Activated effector memory CD4-positive, alpha-beta T cell treated with Interleukin-2 at 50 U/mL for 16 hours (primary cell): ENCODE measurements at places on chromosomes 4 and X.

DNA sequence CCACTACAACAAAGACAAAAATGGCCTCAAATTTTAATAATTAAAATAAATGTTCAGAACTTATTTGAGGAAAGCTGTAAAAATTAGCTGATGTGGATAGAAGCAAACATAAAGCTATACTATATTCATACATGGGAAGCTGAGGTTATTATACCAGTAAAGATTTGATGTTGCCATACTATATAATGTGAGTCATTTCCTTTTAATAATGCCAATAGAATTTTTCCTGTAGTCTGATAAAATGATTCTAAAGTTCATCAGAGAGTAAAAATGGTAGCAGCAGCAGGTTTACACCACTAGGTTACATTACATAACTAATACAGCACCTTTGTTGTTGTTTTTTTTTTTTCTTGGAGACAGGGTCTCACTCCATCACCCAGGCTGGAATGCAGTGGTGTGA, 45.5 kb upstream of the CYP2U1 start:
- DNase-seq: no peak

- DNase-seq: no peak
Observed at GRCh38 chr4:74263551-74263950, 44.7 kb upstream of the EPGN start.

GRCh38 chrX:44931441-44931973, 58.5 kb downstream of the KDM6A start:
- no peak for DNase-seq

- no peak for DNase-seq
Observed at GRCh38 chrX:103153661-103154060, 60.7 kb upstream of the NXF3 start.

DNA sequence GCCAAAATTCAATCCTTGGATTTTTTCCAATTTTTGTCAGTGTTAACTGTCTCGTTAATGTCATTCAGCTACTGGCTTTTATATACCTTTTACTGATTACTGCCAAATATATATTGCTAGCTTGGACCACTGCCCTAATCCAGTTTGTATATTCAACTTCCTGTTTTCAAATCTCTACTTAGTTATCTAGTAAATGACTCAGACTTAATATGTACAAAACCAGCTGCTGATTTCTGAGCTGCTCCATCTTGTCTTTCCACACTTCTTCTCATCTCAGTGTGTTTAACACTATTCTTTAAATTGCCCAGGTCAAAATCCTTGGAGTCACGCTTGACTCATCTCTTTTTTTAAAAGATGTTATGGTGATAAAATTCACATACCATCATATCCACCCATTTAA, 1196.7 kb downstream of the RAPGEF2 start:
- DNase-seq: no peak

DNA sequence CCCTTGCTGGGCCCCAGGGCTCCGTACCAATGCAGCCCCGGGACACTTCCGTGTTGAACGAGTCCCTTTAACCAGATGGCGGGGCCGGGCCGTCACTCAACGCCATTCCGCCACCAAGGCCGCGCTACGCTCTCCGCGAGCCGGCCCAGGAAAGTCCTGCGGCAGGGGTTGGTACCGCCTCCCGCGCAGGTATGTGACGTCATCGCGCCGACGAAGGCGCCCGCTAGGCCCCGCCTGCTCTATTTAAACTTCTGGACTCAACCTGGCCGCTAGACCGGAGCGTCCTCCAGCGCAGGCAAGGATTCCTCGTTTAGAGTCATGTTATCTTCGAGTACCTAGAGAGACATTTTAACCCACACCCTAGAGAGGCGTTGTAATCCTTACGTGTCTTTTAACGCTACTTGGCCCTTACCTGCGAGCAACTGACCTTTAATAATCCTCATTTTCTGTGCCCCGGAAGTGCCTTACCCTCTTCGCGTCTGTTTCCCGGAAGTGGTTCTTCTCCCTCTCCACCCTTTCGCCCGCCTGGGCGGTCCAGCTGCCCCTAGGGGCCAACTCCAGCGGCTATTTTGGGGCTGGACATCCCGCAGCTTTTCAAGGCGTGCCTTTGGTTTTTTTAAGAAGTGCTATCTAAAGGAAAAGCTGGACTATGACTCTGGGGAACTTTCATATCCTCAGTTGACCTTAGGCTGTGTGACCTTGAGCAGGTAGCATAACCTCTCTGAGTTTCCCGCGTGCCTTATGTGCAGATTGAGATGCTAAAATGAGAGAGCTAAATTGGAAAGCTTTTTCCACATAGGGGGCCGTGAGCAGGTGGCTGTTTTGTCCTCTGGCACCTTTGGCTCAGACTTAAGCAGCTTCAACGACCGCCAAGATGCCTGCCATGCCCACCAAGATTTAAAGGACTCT, at the start of gene PNPLA4:
Gene PNPLA4, minus strand, starts transcription at position 155 of the 909 bp plus-strand sequence. CDS start 1,294 bp downstream, outside the sequence.
- peak; percentile 73 for DNase-seq

GRCh38 chr4:21032089-21032645, 331.9 kb downstream of the PACRGL start:
- no peak for DNase-seq

- no peak for DNase-seq
Observed at GRCh38 chr4:144894573-144894972, 203.4 kb downstream of the ANAPC10 start.

- no peak for DNase-seq
Observed at GRCh38 chrX:45872480-45872879, 671.8 kb upstream of the DIPK2B start.

- DNase-seq: no peak
Observed at GRCh38 chr4:24529555-24529954, 54.8 kb downstream of the DHX15 start.

GRCh38 chrX:87924619-87925018, 407.0 kb downstream of the KLHL4 start:
- DNase-seq: no peak

DNA sequence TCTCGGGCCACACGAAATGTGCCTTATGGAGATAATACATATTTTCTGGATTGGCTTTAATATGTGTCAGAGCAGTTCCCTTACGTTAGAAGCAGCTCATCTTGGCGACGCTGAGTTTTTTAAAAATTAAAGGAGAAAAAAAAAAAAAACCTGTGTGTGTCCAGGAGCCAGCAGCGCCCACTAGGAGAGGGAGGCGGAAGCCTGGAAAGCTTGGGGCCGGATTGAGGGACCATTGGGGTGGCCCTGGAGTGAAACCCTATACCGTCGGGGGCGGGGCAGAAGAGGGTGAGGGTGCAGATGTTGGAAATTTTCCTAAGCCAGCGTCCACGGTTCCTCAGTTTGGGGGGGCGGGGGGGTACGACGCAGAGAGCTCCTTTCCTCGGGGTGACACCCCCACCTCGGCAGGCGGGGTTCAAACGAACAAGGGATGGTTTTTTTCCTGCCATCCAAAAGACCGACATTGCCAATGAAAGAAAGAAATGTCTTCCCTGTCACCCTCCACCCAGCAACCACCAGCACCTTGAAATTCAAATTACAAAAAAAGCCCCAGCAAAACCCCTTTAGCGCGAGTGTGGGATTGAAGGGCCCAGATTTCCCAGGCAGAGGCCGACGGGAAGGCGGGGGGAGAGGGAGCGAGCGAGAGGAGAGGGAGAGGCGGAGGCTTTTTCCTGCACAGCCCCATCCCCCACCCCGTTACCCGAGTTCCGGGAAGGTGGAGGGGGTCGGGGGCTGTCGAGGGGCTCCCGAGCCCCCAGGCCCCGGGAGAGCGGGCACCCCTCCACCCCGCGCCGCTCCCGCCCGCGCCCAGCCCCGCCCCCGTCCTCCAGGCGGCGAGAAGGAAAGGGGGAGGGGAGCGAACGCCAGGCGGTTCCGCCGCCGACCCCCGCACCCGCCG, 859 bp downstream of the SMARCA1 start:
- DNase-seq: no peak

GRCh38 chr4:41360921-41361793, 104.4 kb downstream of the UCHL1 start:
- no peak for DNase-seq

- DNase-seq: no peak
Observed at GRCh38 chrX:16308773-16309172, 141.5 kb downstream of the MAGEB17 start.

DNA sequence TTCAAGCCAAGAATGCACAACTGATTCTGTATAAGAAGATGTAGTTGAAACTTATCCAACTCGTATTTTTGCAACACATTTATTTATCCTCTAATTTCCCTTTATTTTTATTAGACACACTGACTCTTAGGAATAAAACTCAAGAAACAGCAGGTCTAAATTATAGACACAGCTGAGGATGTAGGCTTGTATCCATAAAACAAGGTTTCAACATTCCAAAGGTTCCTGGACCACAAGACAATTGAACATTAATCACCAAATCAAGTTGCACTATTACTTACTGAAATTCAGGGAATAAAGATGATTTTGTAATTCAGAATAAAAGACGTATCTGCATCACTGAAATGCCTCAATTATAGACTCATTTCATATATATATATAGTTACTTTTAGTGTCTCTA, 683.5 kb upstream of the GRIA3 start:
- no peak for DNase-seq

GRCh38 chr4:173647902-173648301, 117.9 kb upstream of the HAND2 start:
- no peak for DNase-seq

DNA sequence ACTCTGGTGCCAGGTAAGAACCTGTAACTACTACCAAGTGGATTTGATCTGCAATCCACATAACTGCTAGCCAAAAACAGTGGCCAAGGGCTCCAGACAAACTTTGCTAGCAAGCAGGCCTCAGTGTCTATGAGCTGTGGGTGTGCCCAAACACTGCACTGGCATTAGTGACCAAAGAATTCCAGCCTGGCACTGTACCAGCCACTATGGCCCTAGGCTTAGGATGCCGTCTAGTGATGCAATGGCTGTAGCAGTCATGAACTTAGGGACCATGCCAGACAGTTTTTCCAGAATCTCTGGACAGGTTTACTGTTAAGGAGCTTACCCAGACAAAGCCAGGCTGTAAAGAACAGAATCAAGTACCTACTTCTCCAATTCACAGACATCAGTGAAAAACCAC, 33.7 kb upstream of the PRR27 start:
- no peak for DNase-seq

DNA sequence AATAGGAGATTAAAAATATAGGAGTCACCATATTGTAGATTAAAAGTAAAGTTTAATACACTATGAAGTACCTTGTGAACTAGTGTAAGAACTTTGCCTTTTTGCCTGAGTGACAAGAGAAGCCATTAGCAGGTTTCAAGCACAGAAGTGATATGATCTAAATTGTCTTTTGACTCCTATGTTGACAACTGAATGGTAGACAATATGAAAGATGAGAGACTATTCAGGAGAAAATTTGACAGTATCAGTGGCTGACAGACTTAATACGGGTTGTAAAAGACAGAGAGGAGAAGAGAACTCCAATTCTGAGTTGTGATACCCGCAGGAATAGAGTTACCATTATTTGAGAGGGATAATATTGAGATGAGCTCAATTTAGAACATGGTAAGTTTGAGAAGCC, 1259.8 kb downstream of the PCDH7 start:
- no peak for DNase-seq

- no peak for DNase-seq
Observed at GRCh38 chr4:132691026-132691425, 458.1 kb upstream of the PCDH10 start.

DNA sequence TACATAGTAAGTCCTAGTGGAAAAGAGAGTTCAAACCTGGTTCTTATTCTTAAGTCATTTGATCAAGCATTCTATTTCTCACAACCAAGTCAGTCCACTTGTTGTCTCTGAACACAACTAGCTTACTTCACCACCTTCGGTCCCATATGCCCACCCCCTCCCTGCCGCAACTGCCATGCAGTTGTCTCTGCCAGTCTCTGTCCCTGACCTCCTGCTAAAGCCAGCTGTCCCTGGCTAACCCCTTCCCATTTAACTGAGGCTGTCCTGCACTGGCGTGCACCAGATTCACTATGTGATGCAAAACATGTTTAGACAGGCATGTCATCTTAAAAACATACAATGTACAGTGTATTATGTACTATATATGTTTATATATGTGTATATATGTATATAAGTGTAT, 12.7 kb downstream of the FRAS1 start:
- no peak for DNase-seq

- DNase-seq: no peak
Observed at GRCh38 chr4:5399124-5399523, 309.2 kb downstream of the EVC2 start.

- no peak for DNase-seq
Observed at GRCh38 chrX:140180585-140180984, 215.3 kb upstream of the CXorf66 start.

GRCh38 chr4:25873632-25874129, 10.9 kb upstream of the SEL1L3 start:
- no peak for DNase-seq

GRCh38 chr4:138565576-138565975, 323.4 kb upstream of the SLC7A11 start:
- no peak for DNase-seq

DNA sequence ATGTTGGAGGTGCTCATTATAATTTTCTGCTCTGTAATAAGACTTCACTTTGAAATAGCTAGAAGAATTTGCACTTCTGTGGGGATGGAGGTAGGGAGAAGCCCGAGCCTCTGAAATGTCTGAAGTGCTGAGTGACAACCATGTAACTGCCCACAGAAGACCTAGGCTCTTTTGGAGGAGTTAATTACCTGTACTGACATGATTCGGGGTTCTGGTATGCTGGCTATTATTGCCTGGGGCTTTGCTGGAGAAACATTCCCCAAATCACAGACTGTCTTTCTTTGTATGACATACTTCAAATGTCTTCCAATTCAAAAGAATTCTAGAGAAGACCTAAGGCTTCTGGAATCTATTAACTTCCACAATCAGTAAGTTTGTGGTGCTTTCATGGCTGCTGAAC, 211.2 kb upstream of the POF1B start:
- no peak for DNase-seq

DNA sequence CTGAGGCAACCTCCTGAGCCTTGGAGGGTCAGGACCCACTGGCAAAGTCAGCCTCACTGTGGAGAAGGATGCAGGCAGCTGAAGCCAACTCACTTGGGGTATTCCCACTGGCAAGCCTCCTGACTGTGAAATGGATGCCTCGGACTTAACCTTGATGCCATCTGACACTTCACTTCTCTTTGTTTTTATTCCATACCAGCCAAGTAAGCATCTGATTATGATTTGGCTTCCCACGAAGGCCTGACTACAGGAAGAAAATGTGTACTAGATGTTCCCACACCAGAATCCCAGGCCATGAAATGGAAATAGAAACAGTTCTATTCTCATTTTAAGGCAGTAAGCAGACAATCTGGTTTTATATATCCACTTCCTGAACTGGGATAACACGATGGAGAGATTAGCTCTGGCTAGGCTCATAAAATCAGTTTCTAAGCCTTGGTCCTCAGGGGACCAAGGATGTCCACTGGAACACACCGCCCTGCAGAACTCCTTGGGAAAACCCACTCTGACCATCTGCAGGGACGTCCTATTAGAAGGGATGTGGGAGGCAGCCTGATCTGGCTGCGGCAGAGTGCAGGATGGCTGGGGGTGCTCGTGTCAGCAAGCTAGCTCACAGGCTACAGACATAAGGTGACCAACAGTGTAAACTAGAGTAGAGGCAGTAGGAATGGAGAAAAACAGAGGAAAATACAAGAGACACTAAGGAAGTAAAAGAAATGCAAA, 89.3 kb downstream of the TSPAN5 start:
- no peak for DNase-seq
